Cardiac muscle cell (in vitro differentiated cells and primary cell): ENCODE measurements at places on chromosomes 3 and 15. TPM values are rescaled to one million over a fixed set of nuclear protein-coding genes. Genes with fewer than 3 reads are reported as not detected.

DNA sequence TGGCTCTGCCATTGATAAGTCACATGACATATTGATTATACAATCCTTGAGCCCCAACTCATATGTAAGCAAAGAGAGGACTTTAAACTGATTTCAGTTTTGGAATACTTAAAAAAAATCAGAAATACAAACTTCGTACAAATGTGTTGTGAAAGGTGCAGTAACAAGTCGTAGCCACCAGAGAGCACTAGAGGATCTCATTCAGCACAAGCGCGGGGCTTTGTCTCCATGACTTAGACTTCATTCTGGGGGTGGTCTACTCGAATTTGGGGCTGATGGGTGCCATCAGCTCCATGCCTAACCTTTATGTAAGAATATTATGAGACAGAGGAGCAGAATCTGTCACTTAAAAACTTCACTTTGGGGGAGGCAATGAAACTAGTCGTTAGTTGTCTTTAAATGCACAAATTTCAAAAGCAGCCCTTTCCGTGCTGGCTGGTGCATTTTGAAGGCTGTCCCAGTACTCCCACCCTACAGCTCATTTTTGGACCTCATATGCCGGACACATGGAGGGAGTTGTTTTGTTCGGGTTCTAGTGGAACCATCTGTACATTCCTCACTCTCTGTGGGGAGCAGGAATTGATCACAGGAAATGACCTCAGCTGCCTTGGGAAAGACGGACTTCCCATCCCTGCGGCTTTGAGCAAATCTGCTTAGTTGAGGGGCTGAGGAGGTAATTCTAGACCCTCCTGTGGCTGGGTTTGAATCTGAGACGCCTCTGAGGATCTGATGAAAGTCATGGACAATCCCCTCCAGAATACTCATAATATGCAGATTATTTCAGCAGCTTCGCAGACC is 27.5 kb upstream of the MASP1 start:
- H3K36me3 ChIP-seq = no peaks in the 10 kb centered on the region
- no peak overlapping the region for H3K4me3 ChIP-seq

The NEK10 gene
- total RNA-seq = 1.1 and 2.1 TPM in 2 replicates

DNA sequence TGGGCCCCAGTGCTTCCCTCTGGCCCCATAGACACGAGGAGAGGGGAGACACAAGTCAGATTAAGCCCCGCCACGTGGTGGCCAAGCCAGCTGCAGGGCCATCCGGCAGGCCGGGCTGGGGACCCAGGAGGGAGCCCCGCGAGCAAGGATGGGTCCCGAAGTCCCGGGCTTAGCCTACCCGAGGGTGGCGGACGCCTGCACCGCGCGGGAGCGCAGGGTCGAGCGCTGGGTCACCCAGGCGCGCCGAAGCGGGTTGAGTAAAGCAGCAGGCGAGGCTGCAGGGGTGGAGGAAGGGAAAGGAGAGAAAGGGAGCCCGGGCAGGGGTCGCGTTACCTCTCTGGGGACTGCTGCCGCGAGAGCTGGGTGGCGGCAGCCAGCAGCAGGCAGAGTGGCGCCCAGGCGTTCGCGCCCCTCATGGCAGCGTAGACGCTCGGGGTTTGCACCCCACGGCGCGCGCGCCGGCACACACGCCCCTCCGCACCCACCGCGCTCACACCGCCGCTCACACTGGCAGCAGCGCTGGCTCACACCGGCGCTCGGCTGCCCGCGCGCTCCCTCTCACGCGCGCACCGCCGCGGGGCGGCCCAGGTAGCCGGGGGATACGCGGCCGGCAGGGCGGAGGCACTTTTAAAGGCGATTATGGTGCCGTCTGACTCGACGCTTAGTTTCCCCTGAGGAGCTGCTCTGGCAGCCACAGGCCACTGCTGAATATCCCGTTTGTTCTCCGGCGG is at the start of gene PCOLCE2:
TSS of gene PCOLCE2 (minus strand) at position 603 of the 731 bp plus-strand sequence. CDS start at position 416, 187 bp downstream.
- DNase-seq = peak; percentile 27
- H3K27ac ChIP-seq = no peak within 1 kb of the TSS
- H3K4me1 ChIP-seq = no peaks in the 10 kb centered on the region
- no peaks in the 10 kb centered on the region for H3K36me3 ChIP-seq
- peak within 1 kb of the TSS; percentile 51 for H3K4me3 ChIP-seq
- peaks cover 13% of the 10 kb centered on the region for H3K27me3 ChIP-seq

The TTLL13 gene
- total RNA-seq = 0.21 TPM in 2 replicates

The ISL2 gene
- total RNA-seq = not detected in 2 replicates

The ARHGEF3 gene
- 9.4 and 12.8 TPM in 2 replicates for total RNA-seq
